ENCODE measurements at places on chromosomes 13 and 19.

- no peak for DNase-seq
These were observed 10.0 kb downstream of the COL5A3 start for GRCh38 chr19:10000171-10000826.

GRCh38 chr19:38120471-38121025 lies 103.5 kb downstream of the DPF1 start:
- DNase-seq, result no peak

DNA sequence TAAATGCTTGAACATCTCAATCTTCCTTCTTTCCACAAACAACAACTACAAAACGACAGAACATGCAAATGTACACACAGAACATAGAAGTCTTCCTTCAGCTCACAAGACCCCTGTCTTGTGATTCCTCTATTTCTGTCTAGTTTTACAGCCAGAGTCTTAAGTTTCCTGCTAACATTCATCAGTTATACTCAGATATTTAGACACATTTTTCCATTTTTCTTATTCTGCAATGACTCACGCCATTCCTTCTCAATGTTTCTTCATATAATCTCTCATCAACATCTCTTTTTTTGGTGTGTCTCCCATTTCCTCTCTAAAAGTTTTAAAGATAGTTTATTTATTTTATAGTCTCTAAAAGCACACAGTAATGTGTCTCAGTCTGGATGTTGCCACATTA lies 1872.9 kb upstream of the PCDH20 start:
- no peak for DNase-seq

DNA sequence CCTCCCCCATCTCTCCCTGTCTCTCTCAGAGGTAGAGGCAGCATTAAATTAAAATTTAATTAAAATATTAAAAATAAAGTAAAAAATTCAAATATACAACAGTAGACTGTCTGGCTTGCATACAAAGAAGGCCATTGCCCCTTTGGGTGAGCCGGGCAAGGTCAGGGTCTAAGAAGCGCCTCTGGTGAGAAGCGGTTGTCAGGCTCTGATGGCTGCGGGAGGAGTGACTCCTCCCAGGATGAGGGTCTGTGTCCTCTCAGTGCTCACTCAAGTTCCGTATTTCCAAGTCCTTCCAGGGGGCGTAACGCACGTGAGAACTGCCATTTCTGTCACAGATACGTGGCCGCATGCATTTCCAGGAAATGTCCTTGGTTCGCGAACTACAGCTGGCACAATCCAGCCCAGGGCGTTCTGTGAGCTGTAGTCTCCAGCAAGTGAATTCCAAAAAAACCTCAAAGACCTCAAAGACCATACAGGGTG lies 737 bp upstream of the ZNF181 start:
- DNase-seq, result no peak

DNA sequence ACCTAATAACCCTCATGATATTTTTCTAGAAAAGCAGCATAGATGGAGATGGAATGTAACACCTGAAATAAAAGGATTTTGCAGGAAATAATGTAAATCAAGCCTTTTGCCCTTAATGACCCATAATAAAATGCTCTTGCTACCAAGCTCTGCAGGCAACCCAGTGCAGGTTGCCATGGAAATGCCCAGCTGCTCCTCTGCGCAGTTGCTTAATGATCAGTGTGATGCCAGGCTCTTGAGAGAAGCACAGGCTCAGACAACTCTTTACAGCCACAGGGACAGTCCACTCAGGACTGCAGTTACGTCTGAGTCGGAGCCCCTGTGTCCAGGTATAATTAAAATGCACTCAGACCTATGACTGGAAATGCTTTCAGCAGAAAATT lies 165.5 kb downstream of the LACC1 start:
- DNase-seq, result no peak

GRCh38 chr19:33290082-33290815 lies 12.1 kb downstream of the CEBPA start:
- no peak for DNase-seq

- no peak for DNase-seq
These were observed 5.1 kb downstream of the OR10H1 start for GRCh38 chr19:15810335-15810734.

DNA sequence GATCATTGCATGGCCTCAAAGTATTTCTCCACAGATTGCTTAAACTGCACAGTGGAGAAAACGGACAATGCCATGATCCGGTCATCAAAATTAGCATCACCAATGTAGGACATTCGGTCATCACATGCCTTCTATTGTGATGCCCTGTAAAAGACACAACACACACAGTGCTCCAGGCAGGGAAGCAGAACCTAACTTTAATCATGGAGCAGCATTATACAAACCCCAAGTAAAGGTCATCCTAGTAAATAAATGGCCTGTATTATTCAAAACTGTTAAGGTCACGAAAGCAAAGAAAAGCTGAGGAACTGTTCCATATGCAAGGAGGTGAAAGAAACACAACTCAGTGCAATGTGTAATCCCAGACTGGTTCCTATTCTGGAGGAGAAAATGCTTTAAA lies 42.2 kb downstream of the TGDS start:
- no peak for DNase-seq

- no peak for DNase-seq
These were observed 15.5 kb upstream of the SIGLEC11 start for GRCh38 chr19:49976496-49976895.

DNA sequence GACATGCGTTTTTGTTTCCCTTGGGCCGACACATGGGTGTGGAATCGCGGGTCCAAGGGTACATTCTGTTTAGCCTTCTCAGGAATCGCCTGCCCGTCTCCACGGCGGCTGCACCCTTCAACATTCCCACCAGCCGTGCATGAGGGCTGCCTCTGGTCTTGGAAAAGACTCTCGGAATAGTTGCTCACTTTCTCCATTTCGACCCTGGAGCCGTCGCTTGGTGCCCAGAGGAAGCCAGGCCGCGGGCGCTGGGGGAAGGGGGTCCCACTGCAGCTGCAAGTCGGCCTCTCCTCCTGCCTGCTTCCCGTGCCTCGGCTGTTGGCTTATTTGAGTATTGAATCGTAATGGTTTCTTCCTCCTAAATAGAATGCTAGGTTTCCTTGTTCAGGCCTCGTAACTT lies 51.5 kb downstream of the KDM4B start:
- no peak for DNase-seq

GRCh38 chr19:49231804-49232203 lies 74.2 kb downstream of the TRPM4 start:
- no peak for DNase-seq

All from cortex of kidney (tissue), 1 donor.